NCI-H2081 treated with DMSO at 0.1 percent for 48 hours (cell line): ENCODE measurements at places on chromosomes 5 and 9.

DNA sequence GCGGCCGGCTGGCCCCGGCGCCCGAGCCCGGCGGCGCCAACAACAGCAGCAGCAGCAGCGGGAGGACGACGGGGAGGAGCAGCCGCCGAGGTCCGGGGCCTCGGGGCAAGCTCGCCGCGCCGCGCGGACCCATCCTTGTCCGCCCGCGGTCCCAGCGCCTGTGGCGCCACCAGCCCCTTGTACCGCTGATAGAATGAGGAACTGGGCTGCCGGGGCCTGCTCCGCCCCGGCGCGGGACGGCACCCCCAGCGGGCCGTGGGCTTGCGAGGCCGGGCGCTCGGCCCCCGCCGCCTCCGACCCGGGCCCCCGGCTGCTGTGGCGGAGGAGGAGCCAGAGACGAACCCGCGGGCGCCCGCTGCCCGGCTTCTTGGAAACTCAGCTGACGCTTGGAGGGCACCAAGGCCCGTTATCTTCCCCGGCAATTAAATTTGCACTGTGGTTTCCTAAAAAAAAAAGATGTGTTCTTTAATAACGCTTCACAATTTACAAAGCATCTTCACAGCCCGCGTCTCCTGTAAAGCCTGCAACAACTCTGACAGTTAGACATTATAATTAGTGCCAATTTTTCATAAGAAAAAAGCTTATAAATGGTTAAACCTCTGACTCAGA lies at the start of gene ARSB:
TSS of gene ARSB (minus strand) at position 195 of the 609 bp plus-strand sequence. CDS start at position 133, 62 bp downstream.
- no peak for DNase-seq

- DNase-seq = no peak
Measured at GRCh38 chr9:98971168-98971914, 27.6 kb downstream of the COL15A1 start.

GRCh38 chr5:111163000-111163399 lies 61.2 kb upstream of the CAMK4 start:
- DNase-seq = no peak

GRCh38 chr5:176780176-176781053 lies 29.9 kb upstream of the UNC5A start:
- DNase-seq = no peak

DNA sequence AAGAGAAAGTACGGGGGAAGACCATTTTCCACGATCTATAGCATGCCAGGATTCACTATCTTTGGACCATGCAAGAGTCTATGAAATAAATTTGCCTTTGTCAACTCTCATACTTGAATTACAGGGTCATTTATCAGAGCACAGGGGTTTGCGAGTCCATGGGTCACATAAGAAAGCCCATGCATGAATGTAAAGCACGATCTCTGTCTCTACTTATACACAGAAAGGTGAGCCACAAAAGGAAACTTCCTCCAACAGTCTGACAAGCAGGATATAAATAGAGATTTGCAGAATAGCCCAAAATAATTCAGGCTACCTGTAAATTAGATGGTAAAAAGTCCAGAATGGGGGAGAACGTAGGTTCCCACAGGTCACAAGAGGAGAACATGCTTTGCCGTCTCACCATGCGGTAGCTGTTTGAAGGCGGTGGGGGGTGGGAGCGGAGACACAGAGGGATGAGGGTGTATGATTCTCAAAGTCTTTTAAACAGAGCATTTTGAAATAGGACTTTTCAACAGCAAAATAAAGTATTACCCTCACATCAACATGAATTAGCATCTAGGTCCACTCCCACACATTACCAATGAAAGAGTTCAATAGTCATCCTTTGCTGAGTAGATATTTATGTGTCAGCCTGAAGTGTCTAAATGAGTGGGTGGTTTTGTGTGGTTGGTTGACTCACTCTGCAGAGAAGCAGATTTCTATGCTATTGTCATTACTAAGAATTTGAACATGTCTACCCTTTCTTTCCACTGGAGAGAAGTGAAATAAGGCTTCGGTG lies 279.7 kb downstream of the EBF1 start:
- DNase-seq = no peak

DNA sequence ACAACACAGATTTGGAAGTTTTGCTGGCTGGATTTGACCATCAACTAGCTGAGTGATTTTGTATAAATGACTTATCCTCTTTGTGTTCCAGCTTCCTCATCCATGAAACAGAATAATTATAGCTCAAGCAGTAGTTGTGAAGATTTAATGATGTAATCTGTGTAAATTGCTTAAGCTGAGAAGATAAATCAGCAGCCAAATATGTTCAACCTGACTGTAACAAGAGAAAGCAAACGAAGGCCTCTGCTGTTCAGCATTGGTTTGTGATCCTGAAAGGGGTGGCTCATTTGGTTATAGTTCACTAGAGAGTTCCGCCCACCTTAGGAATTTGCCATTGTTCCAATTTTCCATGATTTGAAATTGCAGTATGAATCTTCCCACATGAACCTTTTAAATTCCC lies 75.7 kb upstream of the CCDC112 start:
- DNase-seq = no peak

GRCh38 chr5:144202072-144202471 lies 31.4 kb downstream of the KCTD16 start:
- no peak for DNase-seq

- no peak for DNase-seq
Measured at GRCh38 chr5:79436224-79436623, 77.7 kb downstream of the HOMER1 start.

- no peak for DNase-seq
Measured at GRCh38 chr9:133619791-133620190, 10.6 kb upstream of the FAM163B start.

DNA sequence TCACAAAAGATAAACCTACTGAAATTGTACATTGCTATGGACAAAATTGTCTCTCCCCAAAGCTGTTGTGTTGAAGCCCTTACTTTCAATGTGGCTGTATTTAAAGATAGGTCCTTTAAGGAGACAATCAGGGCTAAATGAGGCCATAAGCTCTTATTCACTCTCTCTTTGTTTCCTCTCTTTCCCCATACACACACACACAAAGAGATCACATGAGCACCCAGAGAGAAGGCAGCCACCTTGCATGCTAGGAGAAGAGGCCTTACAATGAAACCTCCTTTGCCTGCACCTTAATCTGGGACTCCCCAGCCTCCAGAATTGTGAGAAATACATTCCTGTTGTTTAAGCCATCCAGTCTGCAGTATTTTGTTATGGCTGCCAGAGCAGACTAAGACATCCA lies 1295.6 kb upstream of the CDH6 start:
- DNase-seq = no peak

GRCh38 chr9:137441289-137441934 lies at the start of gene ENTPD8:
Gene ENTPD8 (minus strand): TSS chr9:137441357. CDS start chr9:137438285, 3,072 bp downstream.
- no peak for DNase-seq

- no peak for DNase-seq
Measured at GRCh38 chr5:175606409-175606808, 51.5 kb upstream of the HRH2 start.
